ENCODE measurements at places on chromosomes 7 and 10.

DNA sequence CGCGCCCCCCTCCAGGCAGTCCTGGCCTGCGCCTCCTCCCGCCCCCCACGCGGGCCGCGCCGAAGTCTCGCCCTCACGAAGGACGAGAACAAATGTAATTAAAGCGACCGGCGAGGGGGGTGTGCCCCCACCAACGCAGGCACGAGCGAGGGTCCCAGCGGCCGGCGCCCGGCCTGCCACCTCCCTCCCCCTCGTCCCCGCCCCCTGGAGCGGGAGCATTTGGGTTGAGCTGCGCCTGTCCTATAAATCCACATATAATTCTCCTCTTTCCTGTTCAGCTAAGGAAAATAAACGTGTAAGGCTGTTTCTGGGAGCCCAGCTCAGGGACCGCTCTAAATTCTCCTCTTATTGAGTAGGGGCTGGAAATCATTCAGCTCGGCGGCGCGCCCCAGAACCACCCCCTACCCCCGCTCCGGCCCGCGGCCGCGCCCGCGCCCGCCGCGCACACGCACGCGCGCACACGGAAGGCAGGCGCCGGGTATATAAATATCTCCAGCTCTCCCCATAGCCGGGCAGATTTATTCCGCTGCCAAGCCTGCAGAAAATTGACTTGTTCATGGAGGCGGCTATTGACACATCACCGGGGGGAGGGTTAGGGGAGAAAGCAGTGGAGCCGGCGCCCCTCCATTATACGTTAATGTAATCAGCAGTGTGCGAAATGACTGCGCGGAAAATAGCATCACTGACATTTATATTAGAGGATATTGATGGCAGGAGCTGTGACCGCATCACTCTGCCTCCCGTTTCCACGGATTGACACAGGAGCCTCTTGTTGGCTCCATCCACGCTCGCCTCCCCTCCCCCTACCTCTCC is 61.6 kb upstream of the BTRC start:
- no peak for DNase-seq

DNA sequence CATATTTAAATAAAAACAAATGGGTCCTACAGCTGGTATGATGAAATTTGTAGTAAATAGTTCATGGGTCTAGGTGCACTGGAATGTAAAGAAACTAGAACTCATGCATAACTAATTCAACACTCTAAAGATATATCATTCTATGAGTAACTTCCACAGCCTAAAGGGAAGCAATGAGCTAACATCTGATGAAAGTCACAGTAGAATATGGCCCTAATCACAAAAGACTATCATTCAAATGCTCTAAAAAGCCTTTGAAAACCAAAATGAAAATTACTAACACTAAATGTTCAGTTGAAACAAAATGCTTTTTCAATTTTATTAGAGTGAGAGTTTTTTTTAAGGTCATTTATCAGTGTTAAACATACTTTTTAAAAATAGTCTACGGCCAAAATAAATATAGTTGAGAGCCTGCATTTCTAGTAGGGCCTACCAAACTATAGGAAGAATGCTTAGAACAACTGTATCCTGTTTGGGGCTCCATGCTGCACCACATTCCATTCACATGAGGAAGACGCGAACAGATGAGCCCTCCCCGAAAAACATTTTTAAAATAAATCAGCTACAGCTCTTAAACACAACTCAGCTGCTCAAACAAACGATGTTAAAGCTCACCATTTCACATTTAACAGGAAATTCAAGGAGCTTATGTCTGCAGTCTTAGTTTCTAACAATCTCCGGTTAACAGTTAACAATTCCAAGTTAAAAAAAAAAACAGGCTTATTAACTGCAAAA is 134.5 kb downstream of the NRBF2 start:
- no peak for DNase-seq

DNA sequence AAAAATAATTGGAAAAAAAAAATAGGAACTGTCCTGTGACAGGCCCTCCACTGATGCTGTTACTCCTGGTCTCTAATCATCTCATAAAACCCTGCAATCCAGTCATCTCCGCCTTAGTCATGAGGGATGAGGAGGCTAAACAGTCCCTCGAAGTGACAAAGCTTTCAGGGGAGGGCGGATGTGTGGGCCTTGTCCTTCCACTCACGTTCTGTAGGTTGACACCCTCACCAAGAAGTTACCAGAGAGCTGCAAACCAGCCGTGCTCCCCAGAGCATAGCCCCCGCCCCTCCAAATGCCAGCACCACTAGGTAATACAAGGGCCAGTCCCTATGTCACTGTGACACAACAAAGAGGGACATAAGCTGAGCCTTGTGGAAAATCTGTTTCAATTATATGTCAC is 11.9 kb downstream of the COBL start:
- no peak for DNase-seq

- no peak for DNase-seq
Observed at GRCh38 chr10:35722226-35722625, 80.1 kb upstream of the FZD8 start.

DNA sequence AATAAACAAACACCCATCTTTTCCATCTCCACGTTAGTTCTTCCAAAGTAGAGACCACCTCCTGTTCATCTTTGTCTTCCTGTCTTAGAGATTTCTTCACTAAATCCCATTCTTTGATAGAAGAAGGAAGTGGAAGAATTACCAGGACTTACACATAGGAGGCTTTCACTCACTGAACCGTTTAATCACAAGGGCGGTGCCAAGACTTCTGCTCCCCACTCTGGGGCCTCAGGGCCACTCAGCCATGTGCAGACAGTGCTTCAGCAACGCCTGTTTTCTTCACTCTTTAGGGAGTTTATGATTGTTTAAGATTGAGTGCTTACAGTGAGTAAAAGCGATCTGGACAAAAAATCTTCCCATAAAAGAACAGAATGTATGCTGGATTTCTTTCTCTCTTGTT is 63.9 kb upstream of the SORCS3 start:
- DNase-seq: no peak

- DNase-seq: no peak
Observed at GRCh38 chr10:102578782-102579181, 65.5 kb upstream of the TRIM8 start.

GRCh38 chr7:129607471-129608120 is 3.9 kb upstream of the NRF1 start:
- DNase-seq: peak; percentile 15

All from activated effector memory CD4-positive, alpha-beta T cell treated with Interleukin-2 at 50 U/mL for 16 hours (primary cell).